Stimulated activated naive CD4-positive, alpha-beta T cell (primary cell): ENCODE measurements at places on chromosomes 4 and X.

GRCh38 chr4:120005527-120005926, 61.1 kb downstream of the MAD2L1 start:
- no peak for DNase-seq

GRCh38 chr4:113537628-113538027, 223.9 kb downstream of the CAMK2D start:
- DNase-seq = no peak

GRCh38 chrX:97167333-97167732, 283.6 kb downstream of the RPA4 start:
- DNase-seq = no peak

- no peak for DNase-seq
Observed at GRCh38 chr4:95524184-95524583, 24.6 kb downstream of the UNC5C start.

- DNase-seq = no peak
Observed at GRCh38 chrX:107547621-107548020, 80.7 kb upstream of the PRPS1 start.

DNA sequence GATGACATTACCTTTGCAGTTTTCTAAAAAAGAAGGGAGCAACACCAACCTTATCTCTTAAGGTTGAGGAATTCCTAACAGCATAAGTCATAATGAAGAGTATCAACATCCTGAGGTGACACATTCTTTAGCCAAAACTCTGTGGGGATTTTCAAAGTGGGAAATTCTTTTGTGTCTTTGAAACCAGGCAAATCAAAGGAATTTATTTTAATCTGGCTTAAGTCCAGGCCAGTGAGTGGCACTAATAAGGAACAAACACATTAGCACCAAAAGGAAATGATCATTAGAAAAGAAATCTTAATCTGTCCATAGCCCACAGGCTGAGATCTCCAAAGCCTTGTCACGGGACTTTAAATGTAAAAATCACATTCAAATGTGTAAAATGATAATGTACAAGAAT, 110.1 kb downstream of the LARP7 start:
- no peak for DNase-seq

DNA sequence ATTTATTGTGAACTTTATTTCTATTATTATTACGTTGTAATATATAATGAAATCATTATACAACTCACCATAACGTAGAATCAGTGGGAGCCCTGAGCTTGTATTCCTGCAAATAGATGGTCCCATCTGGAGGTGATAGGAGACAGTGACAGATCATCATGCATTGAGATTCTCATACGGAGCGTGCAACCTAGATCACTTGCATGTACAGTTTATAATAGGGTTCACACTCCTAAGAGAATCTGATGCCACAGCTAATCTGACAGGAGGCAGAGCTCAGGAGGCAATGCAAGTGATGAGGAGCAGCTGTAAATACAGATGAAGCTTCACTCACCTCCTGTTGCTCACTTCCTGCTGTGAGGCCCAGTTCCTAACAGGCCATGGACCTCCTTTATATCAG, 2170.2 kb downstream of the PCDH7 start:
- no peak for DNase-seq

DNA sequence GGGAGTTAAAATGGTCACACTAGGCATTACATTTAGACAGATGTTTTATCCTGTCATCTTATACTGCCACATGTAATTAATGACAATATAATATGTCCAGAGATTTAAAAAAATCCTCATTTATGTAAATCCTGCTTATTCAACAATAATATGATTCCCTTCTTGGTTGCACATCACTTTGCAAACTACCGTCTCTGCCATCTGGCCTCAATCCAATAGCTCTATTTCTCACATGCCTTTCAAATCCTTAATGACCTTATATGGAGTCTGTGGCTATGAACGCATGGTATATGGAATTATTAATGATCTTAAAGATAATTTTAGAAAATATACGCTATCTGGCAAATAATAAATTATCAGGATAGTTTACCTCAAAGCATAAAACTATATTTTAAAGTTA, 144.5 kb downstream of the NPNT start:
- no peak for DNase-seq

DNA sequence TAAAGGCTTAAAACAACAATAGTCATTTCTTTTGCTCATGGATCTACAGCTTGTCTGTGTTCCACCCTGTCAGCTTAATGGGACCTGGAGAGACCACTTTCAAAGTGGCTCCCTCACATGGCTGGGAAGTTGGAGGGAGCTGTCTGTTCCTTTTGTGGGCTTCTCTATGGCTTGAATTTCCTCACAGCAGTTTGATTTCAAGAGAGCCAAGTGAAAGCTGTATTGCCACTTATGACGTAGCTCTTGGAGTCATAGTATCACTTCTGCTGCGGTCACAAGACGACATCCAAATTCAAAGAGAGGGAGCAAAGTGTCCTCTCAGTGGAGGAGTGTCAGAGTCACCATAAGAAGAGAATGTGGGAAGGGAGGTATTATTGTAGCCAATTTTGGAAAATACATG, 22.7 kb upstream of the ACSL1 start:
- DNase-seq = no peak

DNA sequence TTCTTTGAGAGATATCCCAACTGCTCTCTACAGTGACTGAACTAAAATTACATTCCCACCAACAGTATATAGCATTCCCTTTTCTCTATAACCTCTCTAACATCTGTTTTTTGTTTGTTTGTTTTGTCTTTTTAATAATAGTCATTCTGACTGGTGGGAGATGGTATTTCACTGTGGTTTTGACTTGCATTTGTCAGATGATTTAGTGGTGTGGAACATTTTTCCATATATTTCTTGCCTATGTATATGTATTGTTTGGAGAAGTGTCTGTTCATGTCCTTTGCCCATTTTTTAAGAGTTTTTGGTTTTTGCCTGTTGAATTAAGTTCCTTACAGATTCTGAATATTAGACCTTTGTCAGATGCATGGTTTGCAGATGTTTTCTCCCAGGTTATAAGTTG, 9.0 kb downstream of the USO1 start:
- DNase-seq = no peak
